ENCODE measurements at places on chromosomes 16 and 17.
A peak's percentile ranks its signal among the peaks of the same experiment; 100 is the strongest.

- DNase-seq = peak; percentile 83
These were observed 37.2 kb upstream of the ADGRG1 start for GRCh38 chr16:57591086-57591869.

DNA sequence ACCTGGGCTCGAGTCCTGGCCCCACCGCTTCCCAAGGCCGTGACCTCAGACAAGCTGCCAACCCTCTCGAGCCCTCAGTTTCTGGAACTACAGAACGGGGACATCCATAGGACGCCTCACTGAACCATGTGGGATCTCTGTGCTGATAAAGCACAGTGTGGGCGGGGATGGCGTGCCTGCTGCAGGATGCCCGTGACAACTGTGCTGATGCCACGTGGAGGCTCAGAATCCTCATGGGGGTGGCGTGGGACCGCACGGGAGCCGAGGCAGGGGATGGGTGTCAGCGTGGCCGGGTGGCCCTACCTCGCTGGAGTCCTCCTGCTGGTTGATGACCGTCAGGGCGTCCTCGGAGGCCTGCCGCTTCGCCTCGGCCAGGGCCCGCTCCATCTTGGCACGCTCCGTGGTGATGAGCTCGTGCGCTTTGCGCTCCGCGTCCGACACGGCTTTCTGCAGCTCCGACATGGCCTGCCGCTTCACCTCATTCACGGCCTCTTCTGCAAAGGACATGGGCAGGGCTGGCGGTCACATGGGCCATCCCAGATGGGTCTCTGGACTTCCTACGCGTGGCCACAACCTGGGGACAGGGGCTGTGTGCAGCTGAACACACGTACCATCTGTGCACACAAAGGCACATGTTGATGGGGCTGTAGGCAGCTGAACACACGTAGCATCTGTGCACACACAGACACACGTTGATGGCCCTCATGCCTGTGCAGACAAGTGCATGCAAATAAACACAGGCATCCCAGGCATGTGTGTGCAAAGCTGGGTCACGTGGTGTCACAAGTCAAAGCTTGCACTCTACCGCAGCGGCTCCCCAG is 12.7 kb upstream of the PABPN1L start:
- no peak for DNase-seq

DNA sequence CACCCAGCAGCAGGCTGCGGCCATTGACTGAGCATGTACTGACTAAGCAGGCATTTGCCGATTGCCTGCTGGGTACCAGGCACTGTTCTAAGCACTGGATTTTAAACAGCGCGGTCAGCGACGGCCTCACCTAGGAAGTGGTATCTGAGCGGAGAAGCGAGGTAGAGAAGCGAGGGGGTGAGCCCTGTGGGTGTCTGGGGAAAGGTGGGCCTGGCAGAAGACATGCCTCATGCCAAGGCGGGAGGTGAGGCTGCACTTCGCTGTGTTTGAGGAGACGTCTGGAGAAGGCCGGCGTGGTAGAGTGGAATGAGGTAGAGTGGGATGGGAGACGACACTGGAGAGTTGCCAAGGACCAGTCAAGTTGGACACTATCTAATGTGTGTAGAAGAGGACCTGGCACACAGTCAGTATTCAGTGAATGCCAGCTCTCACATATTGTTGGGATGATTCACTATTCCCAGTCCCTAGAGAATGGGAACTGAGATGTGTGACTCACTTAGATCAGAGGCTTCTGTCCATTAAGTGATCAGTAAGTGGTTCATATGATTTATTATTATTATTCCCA is 14.4 kb downstream of the SYCE1L start:
- no peak for DNase-seq

DNA sequence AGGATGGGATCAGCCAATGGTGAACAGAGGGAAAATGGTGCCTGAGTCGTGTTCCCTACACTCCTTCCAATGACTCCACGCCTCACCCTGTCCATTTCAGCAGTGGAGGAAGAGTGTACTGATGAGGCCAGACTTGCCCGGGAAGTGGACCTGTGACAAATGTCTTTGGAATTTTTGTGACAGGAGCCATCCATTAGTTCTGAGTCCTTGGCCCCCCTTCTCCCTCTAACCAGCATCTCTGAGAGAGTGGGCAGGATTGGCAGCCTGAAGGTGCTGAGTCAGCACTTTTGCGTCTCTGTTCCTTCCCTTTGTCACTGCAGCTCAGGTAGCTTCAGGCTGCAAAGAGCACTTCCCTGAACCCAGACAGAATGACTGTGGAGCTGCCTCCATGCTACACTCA is 30.8 kb downstream of the BEAN1 start:
- DNase-seq = no peak

- DNase-seq = no peak
These were observed 27.6 kb downstream of the PRKAR1A start for GRCh38 chr17:68539548-68540467.
